ENCODE measurements at places on chromosomes 1 and 21.

- H3K27ac ChIP-seq, result no peak overlapping the region
- no peak for DNase-seq
- H3K4me3 ChIP-seq, result no peak overlapping the region
Measured at GRCh38 chr1:197884173-197884572, 18.3 kb upstream of the C1orf53 start.

DNA sequence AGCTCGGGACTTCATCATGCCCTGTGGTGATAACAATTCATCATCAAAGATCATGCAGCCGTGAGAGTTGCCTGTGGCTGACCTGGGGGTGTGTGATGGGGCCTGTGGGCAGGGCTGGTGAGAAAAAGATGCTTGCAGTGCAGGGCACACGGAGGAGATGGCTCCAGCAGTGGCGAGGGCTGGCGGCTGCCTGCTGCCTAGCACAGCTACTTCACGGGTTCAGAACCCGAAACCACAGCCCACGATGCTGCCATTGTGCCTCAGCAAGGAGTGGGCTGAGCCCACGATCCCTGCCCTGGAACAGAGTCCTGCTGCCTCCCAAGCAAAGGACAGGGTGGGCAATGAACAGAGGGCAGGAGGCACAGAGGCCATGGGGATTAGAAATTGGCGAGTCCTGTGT lies 631 bp upstream of the KRTAP10-9 start:
- no peak overlapping the region for H3K4me3 ChIP-seq
- H3K36me3 ChIP-seq, result peaks cover 50% of the 10 kb centered on the region
- peaks cover 10% of the 10 kb centered on the region for H3K27me3 ChIP-seq
- DNase-seq, result no peak
- peaks cover 16% of the 10 kb centered on the region for H3K4me1 ChIP-seq

DNA sequence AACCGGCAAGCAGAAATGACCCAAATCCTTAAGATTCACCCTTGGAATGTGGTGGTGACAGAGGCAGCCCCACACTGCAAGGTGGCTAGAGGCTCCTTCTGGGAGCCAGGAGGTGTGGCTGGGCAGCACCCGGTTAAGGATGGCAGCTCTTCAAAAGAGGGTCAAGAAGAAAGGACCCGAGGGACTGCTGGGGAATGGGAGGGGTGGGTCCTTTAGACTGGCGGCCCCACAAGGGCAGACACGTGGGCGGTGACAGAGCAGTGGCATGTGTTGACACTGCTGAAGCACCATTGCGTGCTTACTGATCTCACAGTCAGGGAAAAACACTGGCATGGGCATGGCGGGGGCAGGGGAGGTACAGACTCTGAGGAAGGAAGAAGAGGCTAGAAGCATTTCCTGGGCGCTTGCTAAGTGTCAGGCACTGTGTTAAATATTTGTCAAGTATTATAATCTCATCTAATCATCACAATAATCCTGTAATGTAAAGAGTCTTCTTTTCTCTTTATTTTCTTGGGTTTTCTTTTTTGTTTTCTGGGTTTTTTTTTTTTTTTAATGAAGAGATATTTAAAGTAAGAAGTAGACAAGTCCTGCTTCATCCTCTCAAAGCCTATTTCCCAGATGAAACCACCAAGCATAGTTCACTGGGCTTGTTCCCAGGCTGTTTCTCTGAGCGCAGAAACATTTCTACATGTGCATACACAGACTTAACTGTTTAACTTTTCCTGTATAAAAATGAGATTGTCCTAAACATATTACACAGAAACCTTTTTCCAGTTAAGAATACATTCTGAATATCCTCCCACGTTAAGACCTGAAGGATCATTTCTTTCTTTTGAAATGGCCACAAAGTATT lies 165.8 kb upstream of the EDN2 start:
- no peaks in the 10 kb centered on the region for H3K36me3 ChIP-seq
- H3K27me3 ChIP-seq, result no peaks in the 10 kb centered on the region
- DNase-seq, result no peak
- no peak overlapping the region for H3K27ac ChIP-seq
- H3K4me3 ChIP-seq, result no peak overlapping the region

GRCh38 chr1:232108598-232108997 lies 482.0 kb downstream of the DISC1 start:
- H3K4me3 ChIP-seq, result no peak overlapping the region
- H3K4me1 ChIP-seq, result no peaks in the 10 kb centered on the region
- no peak overlapping the region for H3K27ac ChIP-seq
- no peak for DNase-seq
- H3K36me3 ChIP-seq, result no peaks in the 10 kb centered on the region

GRCh38 chr1:201085902-201086735 lies 26.1 kb downstream of the CACNA1S start:
- DNase-seq, result peak; percentile 5
- no peak overlapping the region for H3K27ac ChIP-seq
- no peak overlapping the region for H3K4me3 ChIP-seq
- no peaks in the 10 kb centered on the region for H3K36me3 ChIP-seq
- peaks cover 26% of the 10 kb centered on the region for H3K27me3 ChIP-seq

DNA sequence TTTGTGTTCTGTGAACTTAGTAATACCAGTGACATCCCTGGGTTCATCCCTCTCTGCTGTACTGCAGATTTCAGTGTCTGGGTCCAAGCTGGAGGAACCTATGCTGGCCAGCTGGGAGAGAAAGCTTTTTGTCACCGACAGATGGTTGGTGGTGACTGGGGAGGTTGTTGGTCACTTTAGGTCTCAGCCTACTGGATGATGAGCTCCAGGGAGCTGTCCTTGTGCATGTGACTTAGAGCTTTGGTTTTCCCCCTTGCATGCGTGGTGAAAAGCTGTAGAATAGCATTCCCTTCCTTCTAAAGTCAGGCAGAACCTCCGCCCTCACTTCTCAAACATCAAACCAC lies 22.9 kb upstream of the IKBKE start:
- DNase-seq, result no peak
- peaks cover 28% of the 10 kb centered on the region for H3K36me3 ChIP-seq
- no peaks in the 10 kb centered on the region for H3K27me3 ChIP-seq
- no peaks in the 10 kb centered on the region for H3K4me1 ChIP-seq

All from naive B cell (primary cell).